ENCODE measurements at places on chromosomes 7 and 10.

DNA sequence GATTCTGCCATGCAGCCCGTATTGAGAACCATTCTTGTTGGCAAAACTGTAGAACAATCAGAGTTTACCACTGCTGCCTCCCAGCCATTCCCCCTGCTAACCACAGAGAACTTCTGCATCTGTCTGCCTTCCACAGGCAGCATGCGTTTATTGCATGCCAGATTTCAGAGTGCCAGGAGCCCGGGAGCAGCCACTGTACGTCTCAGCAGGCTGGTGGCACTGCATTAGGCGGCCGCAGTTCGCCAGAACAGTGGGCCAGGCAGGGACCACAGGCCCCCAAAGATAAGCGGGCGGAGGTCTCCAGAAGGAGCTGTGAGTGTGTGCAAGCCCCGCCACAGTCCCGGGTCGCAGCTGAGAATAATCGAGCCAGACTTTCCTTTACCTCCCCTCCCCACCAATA lies 31.8 kb downstream of the ZNF467 start:
- peak; percentile 75 for DNase-seq

- no peak for DNase-seq
These were observed 139.6 kb downstream of the PTPN20 start for GRCh38 chr10:47050618-47051455.

GRCh38 chr10:131090761-131091661 lies 220.5 kb downstream of the TCERG1L start:
- peak; percentile 67 for DNase-seq

- peak; percentile 13 for DNase-seq
These were observed 275.0 kb downstream of the PTEN start for GRCh38 chr10:88138319-88138848.

DNA sequence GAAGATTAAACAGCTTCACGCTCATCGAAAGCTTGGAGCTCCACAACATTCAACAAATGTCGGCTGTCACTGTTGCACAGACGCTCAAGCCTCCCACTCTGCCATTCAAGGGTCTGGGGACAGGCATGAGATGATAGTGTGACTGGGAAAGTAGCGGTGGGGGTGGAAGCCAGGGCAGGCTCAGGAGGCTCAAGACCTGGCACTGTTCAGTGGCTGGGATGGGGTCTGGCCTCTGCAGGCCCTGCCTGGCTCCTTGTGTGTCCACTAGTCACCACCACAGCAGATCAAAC lies 13.5 kb upstream of the GTPBP4 start:
- DNase-seq, result no peak

DNA sequence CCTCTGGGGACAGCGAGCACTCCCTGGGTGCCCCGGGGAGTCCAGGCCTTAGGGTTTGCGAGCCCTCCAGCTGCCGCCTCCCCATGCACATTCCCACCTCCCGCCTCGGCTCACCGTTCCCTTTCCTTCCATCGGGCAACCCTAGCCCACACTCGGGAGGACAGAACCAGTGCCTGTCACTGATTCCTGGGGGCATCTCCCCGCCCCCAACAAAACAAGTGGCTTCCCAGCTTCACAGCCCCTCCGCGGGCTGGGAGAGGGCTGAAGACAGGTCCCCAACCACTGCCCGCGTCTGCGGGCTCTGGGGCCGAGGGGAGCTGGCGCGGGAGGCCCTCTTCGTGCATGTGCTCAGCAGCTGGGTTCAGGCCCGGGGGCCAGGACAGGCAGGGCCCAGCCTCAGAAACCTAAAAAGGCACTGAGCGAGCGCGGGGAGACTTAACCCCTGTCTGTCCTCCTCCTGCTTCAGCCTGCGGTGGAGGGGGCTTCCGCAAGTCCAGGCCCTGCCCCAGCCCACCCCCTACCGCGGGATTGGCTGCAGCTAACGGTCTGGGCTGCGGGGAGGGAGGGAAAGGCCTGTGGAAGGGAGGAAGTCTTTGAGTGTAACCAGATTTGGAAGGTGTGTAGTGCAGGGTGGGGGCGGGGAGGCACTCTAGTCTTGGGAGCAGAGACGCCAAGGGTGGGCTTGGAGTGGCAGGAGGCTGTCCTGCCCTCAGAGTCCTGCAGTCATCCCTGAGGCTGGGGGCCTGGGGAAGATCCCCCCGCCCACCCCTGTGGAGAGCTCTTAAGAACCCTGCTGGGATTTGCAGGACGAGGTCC lies 1.2 kb downstream of the FLNC start:
- no peak for DNase-seq

- DNase-seq, result no peak
These were observed 50.6 kb downstream of the PDK4 start for GRCh38 chr7:95545673-95546072.

GRCh38 chr7:12803542-12803941 lies 116.1 kb downstream of the ARL4A start:
- DNase-seq, result no peak

DNA sequence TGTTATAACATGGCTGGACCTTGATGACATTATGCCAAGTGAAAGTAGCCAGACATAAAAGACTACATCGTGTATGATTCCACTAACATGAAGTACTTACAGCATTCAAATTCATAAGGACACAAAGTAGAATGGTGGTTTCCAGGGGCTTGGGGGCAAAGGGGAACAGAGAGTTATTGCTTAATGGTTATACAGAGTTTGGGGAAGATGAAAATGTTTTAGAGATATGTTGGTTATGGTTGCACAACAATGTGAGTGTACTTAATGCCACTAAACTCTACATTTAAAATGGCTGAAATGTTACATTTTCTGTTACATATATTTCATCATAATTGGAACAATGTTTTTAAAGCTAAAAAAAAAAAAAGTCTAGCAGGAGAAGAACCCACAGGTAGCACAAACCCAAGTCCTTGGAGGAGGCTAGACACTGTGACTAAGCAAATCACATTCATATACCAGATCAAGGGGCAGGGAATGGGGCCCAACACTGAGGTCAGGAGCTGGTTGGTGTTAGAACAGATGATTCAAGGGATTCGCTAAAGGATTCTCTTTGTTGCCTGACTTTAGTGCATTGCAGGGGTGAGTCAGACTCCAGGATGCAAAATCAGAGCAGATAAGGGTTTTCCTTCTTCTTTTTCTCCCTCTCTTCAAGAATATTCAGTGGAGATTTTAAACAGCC lies 25.1 kb upstream of the AOAH start:
- no peak for DNase-seq

DNA sequence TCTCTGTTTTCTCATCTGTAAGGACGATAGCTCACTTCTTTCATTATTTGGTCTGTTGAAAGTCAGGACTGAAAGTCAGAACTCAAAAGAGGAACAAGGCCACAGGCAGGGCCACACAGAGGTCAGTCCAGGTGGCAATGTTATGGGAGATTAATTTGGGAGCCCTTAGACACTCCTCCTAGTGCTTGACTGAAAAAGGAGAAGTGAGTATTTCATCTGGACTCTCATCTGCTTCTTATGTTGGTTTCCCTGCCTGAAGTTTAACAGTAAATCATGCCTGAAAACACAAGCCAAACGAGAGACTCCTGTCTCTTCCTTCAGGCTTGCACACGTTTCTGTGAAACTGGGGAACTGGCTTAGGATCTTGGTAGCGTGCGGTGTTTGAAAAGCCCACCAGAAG lies 248.5 kb downstream of the BUB3 start:
- DNase-seq, result peak; percentile 87

- DNase-seq, result peak; percentile 62
These were observed 25.8 kb upstream of the PPP2R2D start for GRCh38 chr10:131874991-131875451.

GRCh38 chr7:142792129-142792528 lies 21.4 kb downstream of the PRSS2 start:
- DNase-seq, result no peak

DNA sequence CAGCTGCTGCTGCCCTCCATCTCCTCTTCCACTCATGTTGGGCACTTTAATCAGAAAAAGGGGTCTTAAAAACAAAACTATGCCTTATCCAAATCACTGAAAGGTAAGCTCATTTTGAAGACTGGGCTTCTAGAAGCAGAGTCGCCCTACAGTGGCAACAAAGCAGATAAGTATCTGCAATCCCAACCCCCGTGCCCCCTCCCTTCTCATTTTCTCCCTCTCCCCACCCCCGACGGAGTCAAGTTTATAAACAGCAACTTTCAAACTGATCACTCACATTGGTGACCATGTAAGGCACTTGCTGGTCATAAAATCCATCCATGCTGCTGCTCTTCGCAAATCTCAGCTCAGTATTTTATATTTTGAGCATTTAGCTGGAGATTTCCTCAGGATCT lies 738 bp downstream of the ETV1 start:
- peak; percentile 40 for DNase-seq

DNA sequence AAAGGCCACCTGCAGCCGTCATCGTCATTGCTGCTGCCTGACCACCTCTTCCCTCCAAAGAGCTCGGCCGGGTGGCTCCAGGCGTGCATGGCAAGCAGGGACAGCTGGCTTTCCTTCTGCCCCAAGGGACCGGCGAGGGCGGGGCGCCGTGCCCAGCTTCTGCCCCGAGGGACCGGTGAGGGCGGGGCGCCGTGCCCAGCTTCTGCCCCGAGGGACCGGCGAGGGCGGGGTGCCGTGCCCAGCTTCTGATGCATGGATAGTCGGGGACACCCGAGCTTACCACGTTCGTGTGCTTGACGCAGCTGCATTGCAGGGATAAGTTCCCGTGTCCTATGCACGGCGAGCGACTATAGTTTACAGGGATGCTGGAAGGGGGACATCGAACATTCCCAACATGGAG lies 27.0 kb downstream of the CFAP46 start:
- no peak for DNase-seq

DNA sequence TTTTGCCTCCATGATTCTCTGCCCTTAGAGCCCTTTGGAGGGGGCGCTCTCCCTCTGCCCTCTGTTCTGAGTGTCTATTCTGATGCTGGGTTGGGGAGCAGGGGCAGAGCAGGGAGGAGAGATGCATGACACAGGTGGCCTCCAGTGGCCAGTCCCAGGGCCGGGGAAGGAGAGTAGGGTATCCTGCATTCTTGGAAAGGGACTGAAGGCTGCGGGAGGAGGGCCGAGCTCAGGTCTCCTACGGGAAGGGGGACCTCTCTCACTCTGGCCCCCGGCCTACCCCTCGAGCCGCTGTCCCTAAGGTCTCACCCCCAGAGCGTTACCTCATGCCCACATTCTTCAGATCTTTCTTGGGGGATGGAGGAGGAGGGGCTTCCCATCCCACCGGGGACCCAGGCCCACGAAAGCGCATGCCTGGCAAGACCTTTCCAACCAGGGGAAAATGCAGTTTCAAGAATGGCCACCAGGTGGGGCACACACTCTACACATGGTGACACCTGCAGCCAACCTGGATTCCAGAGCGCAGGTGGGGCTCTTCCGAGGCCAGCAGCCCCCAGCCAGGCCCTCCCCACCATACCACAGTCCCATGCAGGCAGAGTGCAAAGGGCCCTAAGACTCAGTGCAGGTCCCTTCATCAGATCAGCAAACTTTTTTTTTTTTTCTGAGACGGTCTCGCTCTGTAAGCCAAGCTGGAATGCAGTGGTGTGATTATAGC lies 86.4 kb downstream of the MYL10 start:
- peak; percentile 85 for DNase-seq

- DNase-seq, result peak; percentile 48
These were observed 86.2 kb downstream of the SH3PXD2A start for GRCh38 chr10:103769176-103769575.

DNA sequence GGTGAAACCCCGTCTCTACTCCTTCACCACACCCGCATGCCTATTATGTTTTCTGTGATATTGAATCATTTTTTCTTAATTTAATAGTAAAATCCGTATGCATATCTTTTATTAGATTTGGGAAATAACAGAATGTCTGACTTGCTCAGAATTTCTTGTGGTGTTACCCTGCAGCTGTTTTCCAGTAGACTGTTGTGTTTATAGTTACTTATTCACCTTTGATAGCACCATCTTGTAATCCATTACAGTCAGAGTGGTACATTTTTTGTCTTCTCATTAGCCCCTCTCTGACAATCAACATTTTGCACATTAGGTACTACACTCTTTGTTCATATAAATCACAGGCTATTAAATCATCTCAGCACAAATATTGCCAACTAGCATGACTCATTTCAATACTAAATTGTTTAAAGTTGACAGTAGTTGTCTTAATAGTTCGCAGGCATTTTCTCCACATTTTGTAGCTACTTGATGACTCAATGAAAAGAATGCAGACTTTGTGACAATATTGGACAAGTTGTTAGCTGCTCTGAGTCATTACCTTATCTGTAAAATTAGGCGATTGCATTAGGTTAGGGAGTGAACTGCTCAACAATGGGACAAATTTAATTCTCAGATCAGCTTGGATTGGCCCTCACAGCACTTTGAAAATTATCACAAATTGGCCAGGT lies 17.8 kb upstream of the SLC16A12 start:
- DNase-seq, result no peak

DNA sequence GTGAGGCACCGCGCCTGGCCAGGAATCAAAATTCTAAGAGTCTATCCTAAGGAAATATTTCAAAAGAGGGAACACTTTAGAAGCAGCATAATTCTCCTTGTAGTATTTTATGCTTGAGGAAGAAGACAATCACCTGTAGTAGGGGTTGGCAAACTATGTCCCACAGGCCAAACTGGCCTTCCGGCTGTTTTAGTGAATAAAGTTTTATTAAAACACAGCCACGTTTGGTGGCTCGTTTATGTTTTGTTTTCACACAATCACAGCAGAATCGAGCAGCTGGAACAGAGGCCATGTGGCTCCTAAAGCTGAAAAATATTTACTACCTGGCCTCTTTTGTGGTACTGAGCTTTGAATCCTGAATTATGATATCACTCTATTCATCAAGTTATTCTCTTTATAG lies 131.7 kb upstream of the TNS3 start:
- DNase-seq, result no peak

DNA sequence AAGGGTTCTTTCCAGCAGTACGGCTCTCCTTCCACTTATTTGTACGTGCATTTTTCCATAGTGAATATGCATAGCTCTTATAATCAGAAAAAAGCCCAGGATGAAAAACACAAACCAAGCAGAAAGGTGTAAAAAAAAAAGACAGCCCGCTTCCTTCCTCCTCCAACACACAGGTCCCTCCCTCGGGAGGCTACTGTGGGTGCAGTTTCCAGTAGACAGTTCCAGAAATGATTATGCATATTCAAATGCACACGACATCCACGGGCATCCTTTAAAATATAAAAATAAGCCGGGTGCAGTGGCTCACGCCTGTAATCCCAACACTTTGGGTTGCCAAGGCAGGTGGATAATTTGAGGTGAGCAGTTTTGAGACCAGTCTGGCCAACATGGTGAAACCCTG lies 59.9 kb downstream of the TNRC18 start:
- DNase-seq, result no peak

GRCh38 chr7:39413636-39414223 lies 152.5 kb upstream of the YAE1 start:
- no peak for DNase-seq

GRCh38 chr10:1627945-1628344 lies 109.4 kb downstream of the ADARB2 start:
- no peak for DNase-seq

- DNase-seq, result no peak
These were observed 120.3 kb upstream of the PTPRZ1 start for GRCh38 chr7:121752706-121753105.

- DNase-seq, result no peak
These were observed 1064.6 kb upstream of the LRRTM3 start for GRCh38 chr10:65861249-65861648.

GRCh38 chr7:11612737-11613136 lies 219.3 kb downstream of the THSD7A start:
- DNase-seq, result no peak

Measured in RPMI8226 (cell line).